Activated CD4-positive, alpha-beta T cell treated with anti-CD3 and anti-CD28 coated beads, Interleukin-2, amount 50 U/mL, for 48 hours (primary cell): ENCODE measurements at places on chromosomes 5 and 9.
A peak's percentile ranks its signal among the peaks of the same experiment; 100 is the strongest.

GRCh38 chr9:84228130-84228720, 112.3 kb downstream of the SLC28A3 start:
- DNase-seq: no peak

GRCh38 chr5:11432116-11432515, 472.1 kb downstream of the CTNND2 start:
- DNase-seq: no peak

DNA sequence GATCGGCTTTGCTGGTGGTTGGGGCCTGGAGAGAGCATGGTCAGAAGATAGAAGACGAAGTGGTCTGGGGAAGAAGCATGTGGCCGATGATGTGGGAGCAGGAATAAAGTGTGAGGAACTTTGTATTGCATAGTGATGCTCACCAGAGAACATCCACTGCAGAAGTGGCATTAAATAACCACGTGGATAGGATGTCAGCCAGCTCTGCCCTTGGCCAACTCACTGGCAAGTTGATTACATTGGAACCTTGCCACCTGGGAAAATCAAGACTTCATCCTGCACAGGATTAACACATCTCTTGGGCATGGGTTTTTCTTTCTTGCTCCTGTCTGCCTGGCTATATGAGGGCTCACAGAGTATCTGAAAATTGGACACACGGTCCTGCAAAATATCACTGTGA, 217.4 kb downstream of the DMRT2 start:
- no peak for DNase-seq

DNA sequence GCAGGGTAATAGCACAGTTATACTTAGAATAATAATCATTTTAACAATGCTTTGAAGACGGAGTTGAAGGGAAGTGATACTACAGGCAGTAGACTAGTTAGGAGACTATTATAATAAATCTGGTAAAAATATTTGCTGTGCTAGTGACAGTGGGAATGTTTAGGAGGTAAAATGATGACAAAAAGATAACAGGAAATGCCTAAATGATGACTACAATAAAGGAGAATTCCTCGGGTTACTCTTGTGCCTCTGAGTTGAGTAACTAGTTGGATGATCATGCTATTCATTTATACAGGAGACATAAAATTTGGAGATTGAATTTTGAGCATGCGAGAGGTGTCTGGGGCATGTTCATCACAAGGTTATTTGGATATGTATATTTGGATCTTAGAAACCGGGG, 32.2 kb upstream of the PAM start:
- DNase-seq: no peak

- DNase-seq: no peak
Measured at GRCh38 chr9:132798817-132799790, 79.0 kb downstream of the AK8 start.

DNA sequence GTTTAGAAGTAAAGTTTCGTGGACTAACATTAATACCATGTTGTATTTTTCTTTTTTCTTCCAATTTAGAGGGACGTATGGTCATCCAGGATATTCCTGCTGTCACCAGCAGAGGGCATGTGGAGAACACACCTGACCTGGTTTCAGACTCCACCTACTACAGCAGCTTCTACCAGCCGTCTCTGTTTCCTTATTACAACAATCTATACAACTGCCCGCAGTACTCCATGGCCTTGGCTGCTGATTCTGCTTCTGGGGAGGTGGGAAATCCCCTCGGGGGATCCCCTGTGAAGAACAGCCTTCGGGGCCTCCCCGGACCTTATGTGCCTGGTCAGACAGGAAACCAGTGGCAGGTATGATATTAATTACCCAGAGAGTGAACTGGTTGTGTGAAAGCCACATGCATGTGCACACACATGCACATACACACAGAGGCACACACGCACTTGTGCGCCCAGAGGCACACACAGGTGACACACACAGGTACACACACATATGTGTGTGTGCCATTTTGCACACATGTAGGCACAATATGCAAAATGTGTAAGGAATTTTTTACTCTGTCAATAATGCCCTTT, 52.4 kb downstream of the DMRT1 start:
- DNase-seq: peak; percentile 76

DNA sequence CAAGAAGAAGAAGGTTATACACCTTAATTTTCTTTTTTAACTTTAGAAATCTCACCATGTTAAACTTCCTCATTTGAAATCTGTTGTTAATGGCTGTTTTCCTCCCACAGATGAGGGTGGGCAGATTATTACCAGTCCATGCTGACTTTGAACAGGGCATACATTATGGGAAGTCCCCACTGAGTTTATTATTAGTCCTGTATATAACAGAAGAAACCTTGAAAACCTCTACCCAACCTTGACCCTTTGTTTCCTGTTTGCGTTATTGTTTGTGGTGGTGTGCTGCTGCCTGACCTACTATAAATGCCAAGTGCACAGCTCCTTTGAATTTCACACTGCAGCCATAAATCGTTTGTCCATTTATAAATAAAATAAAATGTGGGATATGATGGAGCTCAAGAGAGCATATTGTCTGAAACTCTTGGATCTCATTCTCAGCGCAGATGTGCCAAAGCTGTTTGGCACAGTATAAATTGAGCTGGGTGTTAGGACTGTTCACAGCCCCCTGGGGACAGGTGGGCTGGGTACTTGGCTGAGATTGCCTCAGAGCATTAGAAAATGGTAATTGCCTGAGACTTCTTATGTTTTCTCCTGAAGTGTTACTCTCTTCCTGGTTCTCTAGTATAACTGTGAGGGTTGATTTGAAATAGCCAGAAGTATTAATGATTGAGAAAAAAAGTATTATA, 139.6 kb downstream of the SPATA31D1 start:
- no peak for DNase-seq

DNA sequence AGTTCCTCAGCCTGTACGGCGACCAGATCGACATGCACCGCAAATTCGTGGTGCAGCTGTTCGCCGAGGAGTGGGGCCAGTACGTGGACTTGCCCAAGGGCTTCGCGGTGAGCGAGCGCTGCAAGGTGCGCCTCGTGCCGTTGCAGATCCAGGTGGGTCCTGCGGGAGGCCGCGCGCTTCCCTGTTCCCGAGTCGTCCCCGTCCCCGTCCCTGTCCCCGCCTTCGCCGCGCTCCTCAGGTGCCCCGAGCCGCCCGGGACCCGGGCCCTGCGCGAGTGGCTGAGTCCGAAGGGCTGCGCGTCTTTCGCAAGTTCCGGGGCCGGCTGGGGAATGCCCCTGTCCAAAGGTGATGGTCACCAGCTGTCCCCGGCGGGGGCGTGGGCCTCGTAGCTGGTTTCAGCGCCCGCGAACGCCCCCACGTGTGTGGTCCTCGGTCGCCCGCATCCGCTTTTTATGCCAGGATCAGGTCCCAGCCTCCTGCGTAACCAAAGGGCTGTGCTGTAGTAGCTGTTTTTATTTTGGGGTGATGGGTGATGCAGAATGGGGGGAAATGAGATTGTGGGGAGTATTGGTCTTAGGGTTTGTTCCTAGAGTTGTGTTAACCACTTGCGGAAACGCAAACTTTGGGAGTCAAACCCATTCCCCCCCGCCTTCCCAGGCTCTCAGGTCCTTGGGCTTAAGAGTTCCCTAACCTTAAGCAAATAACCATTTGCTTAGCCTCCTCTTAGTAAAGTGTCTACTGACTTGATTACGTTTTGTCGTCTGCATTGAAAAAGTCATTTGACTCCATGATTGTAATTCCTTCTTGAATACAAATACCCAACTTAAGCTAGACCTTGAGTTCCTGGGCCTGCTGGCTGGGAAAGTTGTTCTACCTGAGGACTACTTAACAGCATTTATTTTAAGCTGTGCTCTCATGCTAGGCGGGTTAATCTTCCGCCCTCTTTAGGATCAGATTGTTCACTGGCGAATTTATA, 663 bp downstream of the ISOC1 start:
- DNase-seq: peak; percentile 57

DNA sequence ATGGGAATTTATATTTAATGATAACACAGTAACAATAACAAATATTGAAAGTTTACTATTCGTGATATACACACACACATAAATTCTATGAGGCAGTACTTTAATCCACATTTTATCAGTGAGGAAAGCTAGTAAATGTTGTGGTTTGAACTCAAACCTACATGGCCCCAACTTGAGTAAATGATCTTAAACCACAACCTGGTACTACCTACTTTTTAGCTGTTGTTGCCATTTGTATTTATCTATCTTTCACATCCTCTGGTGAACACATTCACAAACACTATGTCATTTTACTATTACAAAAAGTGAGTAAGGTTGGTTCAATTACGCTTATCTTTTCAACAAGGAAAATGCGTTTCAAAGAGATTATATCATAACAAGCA, 186.1 kb downstream of the SMC2 start:
- DNase-seq: no peak

DNA sequence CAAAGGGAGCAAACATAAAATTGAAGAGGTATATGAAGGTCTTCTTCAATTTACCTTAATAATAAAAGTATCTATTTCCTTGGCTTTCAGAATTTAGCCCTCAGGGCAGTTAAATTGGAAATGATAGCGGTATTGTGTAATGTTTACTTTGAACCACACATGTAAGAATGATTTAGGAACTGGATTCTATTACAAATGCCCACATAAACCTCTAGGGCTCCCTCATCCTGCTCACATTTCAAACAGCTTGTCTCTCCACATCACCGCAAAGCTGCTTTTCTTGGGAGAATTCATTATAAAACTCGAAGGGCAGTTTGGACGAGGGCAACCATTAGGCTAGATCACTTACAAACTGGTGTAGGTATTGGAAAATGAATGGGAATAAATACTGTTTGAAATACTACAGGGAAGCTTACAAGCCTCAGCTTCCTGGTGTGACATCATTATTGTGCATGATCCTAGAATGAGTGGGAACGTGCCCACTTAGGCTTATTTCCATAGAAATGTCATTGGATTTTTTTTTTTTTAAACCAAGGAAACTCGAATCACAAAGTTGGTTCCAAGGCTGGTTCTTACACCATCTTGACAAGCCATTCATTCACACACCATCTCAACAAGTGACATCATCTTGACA, 47.3 kb downstream of the MTRR start:
- DNase-seq: no peak

DNA sequence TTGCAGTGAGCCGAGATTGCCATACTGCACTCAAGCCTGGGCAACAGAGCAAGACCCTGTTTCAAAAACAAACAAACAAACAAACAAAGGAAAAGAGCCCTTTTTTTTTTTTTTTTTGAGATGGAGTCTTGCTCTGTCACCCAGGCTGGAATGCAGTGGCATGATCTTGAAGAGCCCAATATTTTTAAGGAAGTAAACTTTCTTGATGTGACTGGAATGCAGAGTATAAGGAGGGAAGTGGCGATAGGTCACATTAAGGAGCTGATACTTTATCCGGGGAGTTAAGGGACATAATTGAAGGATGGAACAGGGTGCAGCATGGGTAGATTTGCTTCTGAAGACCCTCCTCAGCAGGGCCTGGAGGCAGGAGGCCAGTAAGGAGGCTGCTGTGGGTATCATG, 13.0 kb downstream of the NAIF1 start:
- no peak for DNase-seq

GRCh38 chr9:84974855-84975254, 305.3 kb downstream of the NTRK2 start:
- no peak for DNase-seq

GRCh38 chr5:113508756-113509155, 4.7 kb upstream of the YTHDC2 start:
- no peak for DNase-seq

GRCh38 chr9:80097476-80097875, 525.7 kb downstream of the TLE4 start:
- no peak for DNase-seq

DNA sequence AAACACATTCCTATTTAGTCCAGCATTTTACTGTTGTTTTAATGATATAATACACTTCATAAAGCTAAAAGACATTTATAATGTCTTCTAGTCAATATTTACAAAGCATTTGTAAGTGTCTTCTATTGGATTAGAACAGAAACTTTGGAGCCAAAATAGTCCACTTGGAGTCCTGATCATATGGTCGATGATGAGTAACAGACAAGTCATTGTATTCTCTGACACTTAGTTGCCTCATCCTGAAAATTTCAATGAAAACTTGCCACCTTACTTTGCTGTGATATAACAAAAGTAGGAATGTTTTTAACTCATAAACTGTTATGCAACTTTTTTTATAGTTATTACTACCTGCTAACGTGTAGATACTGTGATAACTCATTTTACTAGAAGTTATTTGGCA, 132.5 kb downstream of the GABRB2 start:
- no peak for DNase-seq

GRCh38 chr9:27367175-27367798, 70.3 kb upstream of the EQTN start:
- DNase-seq: no peak

GRCh38 chr9:130010151-130010988, 32.6 kb downstream of the FNBP1 start:
- peak; percentile 41 for DNase-seq

- DNase-seq: peak; percentile 66
Measured at GRCh38 chr9:120890320-120891244, 13.6 kb upstream of the PHF19 start.

- no peak for DNase-seq
Measured at GRCh38 chr5:134246771-134247427, 21.0 kb upstream of the PPP2CA start.

DNA sequence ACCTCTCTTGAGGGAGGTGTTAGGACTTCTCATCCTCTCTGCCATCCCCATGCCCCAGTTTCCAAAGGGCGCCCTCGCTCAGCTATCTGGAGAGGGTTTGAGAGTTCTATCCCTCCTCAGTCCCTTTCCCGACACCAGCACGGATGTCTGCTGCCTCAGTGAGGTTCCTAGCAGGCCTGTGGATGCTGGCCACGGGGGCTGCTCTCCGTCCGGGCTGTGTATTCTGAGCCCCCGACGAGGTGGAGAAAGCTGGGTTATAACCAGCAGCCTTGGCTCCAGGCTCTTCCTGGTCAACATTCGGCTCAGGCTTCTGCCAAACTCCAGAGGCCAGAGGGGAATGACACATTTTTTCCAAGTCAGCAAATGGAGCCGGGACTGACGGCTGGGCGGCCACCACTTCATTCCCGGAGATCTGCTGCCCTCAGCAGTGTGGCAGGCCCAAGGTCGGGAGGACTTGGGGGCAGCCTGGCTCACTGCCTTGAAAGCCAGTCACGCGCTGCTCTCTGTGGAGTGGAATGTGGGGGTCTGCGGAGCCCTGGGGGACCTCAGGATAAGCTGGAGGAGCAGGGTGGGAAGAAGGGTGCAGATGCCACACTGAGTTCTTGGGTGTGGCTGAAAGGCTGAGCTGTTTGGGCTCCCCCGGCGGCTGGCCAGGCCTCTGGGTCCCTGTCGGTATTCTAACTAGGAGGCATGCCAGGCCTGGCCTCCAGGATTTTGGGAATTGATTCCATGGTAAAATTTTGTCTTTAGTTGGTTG, 27.4 kb downstream of the PTPA start:
- no peak for DNase-seq

DNA sequence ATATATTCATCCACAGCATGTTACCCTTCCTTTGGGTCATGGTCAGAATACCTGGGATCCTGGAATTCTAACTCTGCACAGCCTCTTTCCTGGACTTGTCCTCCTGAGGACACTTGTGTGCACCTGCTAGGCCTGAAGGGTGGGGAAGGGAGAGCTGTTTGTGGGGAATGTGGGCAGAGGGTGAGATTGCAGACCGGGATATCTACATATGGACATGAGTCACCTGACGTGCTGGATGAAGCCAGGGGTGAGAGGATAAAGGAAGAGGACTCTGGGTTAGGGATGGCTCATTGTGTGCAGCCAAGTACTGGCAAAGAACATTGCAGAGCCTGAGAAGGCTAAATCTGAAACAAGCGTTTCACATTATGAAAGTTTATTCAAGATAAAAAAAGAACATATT, 241.4 kb upstream of the RPS23 start:
- DNase-seq: no peak

- no peak for DNase-seq
Measured at GRCh38 chr5:167801999-167802398, 489.4 kb upstream of the WWC1 start.

GRCh38 chr5:136769900-136770684, 404.7 kb upstream of the TRPC7 start:
- DNase-seq: peak; percentile 48
